Adrenal gland (tissue), 19 donors: ENCODE measurements at places on chromosomes 5 and 9.
A peak's percentile ranks its signal among the peaks of the same experiment; 100 is the strongest.

DNA sequence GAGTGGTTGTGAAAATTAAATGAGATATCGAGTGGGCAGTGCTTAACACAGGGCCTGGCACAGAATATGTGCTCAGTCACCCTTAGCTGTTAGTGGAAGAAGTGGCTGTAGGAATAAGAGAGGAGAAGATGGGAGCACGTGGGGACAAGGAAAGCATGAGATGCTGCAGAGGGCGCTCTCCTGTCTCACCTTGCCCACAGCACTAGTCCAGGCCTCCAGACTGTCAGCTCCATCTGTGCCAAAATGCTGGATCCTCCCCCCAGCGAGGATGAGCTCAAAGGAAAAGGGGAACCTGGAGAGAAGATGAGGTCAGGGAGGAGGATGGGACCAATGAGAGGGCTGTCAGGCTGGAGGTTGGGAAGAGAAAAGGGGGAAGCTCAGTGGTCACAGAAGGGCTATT lies 12.5 kb downstream of the ARAP3 start:
- H3K27me3 ChIP-seq: no peaks in the 10 kb centered on the region
- H3K4me1 ChIP-seq: no peaks in the 10 kb centered on the region
- H3K36me3 ChIP-seq: no peaks in the 10 kb centered on the region
- DNase-seq: no peak
- no peak overlapping the region for H3K4me3 ChIP-seq

GRCh38 chr9:130896233-130897014 lies at the start of gene QRFP:
QRFP (minus strand) TSS chr9:130896812; CDS start chr9:130893838, 2,974 bp downstream.
- no peak for DNase-seq
- H3K27me3 ChIP-seq: no peaks in the 10 kb centered on the region
- no peak within 1 kb of the TSS for H3K27ac ChIP-seq

DNA sequence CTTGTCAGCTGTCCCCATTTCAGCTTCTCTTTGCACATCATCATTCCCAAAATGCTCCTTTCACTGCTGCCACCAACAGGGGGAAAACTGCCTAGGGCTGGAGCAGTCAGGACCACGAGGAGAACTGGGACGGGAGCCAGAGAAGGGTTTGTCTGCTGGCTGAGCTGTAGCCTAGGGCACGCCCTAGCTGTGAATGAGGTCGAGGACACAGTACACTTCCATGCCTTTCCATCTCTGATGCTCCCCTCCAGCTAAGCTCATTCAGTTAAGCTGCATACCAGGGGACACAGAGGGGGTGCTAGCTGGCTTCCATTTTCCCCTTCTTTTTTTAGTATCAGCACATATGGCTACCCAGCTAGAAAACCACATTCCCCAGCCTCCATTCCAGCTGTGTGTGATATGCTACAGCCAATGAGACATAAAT lies 64.7 kb downstream of the STK10 start:
- H3K27ac ChIP-seq: no peak overlapping the region
- peaks cover 5% of the 10 kb centered on the region for H3K36me3 ChIP-seq
- H3K4me3 ChIP-seq: no peak overlapping the region
- H3K27me3 ChIP-seq: no peaks in the 10 kb centered on the region

- peak; percentile 43 for DNase-seq
- H3K27me3 ChIP-seq: no peaks in the 10 kb centered on the region
- H3K36me3 ChIP-seq: no peaks in the 10 kb centered on the region
- H3K27ac ChIP-seq: no peak overlapping the region
- peaks cover 8% of the 10 kb centered on the region for H3K4me1 ChIP-seq
These were observed 59.1 kb upstream of the IER5L start for GRCh38 chr9:129237164-129237611.

- H3K4me3 ChIP-seq: no peak overlapping the region
- no peaks in the 10 kb centered on the region for H3K36me3 ChIP-seq
- H3K27me3 ChIP-seq: no peaks in the 10 kb centered on the region
- peaks cover 93% of the 10 kb centered on the region for H3K4me1 ChIP-seq
These were observed 7.2 kb downstream of the CSNK1A1 start for GRCh38 chr5:149544028-149544420.
